ENCODE measurements at places on chromosomes 7 and 10.
A peak's percentile ranks its signal among the peaks of the same experiment; 100 is the strongest.

DNA sequence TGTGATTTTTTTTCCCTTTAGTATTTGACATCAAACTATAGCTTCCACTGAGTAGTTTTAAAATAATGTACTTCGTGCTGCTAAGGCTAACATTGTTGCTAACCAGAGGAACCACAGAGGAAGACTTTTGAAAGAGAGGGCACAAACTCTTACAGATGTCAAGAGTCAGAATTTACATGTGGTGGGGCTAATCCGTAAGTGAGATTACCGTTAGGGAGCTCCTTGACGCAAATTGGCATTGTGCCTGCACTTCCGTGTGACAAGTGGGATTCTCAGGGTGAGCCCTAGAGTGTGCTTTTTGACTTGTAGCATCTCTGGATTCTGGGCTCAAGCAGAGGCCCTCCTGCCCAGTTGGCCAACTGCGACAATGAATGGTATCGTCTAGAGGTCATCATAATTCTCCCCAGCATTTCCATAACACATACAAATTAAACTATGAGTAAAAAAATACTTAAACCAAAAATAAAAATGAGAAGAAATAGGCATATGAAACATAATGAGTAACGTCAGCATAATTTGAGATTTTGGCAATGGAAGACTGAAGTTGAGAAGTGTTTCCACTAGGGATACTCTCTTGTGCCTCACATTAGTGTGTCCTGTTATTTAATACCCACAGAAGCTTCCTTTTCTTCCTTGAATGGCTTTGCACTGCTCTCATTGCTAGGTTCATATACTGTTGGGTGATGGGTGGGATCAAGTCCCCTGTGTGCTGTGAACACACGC lies 164.0 kb downstream of the SDK1 start:
- peak; percentile 2 for DNase-seq

DNA sequence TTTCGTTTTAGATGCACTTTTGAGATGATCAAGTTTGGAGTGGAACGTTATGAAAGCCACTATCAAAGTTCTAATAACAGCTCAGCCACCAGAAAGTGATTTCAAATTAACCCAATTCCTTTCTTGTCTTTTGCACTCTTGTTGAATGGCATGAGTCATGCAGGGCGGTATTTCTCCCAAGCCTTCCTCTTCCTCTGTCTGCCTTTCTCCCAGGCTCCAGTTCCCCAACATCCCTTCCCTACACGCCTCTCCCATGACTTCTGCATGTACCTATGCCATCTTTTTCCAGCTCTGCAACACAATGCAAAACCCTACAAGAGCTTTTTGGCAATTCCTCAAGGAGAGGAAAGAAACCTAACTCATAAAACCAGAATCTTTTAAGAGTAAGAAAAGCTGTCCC lies 21.8 kb upstream of the NPS start:
- DNase-seq = no peak

DNA sequence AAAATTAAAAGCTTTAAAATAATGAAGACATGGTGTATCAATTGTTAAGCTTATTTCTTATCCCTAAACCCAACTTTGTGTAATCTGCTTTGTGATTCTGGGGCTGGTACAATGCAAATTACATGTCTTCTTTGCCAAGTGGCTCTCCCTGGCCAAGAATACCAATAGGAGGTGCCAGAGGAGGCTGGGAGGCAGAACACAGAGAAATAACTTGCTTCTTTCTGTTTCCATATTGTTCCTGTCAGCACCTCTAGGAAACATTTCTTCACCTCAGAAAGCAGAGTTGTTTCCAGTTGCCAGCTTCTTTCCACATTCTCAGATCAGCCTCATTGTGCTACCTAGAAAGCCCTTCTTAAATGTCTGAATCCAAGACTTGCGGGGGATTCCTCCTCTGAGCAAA lies 174.4 kb downstream of the MDFIC start:
- DNase-seq = no peak

DNA sequence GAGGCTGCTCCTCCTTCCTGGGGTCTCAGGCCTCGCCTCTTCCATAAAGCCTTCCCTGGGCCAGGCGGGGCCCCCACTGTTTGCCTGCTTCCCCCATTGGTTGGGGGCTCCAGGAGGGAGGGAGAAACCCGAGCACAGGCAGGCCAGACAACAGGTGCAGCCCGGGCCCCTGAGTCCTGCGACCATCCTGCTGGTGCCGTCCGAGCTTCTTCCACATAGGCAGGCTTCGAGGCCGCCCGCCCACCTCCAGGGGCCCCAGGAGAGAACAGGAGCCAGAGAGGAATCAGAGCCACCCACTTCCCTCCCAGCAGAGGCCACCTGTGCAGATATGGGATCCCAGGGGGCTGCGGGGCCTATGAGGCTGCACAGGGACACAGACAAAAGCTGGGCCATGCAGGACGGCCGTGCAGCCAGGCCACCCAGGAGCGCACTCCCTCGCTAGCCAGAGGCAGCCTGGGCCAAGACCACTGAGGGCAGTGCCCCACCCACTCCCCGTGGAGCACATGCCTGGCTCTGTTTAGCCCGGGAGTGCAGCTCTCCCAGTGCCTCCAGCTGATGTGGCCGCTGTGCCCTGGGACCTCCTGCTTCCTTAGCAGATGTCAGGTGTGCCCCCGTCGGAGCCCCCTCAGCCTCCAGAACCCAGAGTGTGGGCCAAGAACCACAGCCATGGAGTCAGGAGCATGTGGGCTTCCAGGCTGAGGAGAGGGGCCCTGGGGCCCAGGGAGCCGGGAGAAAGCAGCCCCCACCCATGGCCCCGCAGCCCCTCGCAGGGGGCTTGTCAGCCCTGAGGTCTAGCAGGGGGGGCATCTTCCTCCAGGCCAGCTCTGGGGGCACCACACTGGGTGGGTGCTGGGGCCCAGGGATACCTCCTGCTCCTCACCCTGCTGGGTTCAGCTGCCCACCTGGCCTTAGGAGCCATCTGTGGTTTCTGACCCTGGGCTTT lies 59.9 kb upstream of the INPP5A start:
- no peak for DNase-seq

- no peak for DNase-seq
These were observed 427.6 kb downstream of the INHBA start for GRCh38 chr7:41275255-41275654.

GRCh38 chr7:29483219-29484104 lies 80.2 kb upstream of the PRR15 start:
- no peak for DNase-seq

GRCh38 chr10:99411546-99411945 lies 18.9 kb downstream of the GOT1 start:
- no peak for DNase-seq

Data from activated CD4-positive, alpha-beta T cell treated with anti-CD3 and anti-CD28 coated beads, Interleukin-2, Interleukin-6, amounts not matched to agents 100 ng/mL and 50 ng/mL, durations not matched to agents 16 hours and 8 hours (primary cell).